ENCODE measurements at places on chromosomes 2 and 18.

GRCh38 chr2:168500516-168500915 lies 44.4 kb downstream of the CERS6 start:
- no peak for DNase-seq

DNA sequence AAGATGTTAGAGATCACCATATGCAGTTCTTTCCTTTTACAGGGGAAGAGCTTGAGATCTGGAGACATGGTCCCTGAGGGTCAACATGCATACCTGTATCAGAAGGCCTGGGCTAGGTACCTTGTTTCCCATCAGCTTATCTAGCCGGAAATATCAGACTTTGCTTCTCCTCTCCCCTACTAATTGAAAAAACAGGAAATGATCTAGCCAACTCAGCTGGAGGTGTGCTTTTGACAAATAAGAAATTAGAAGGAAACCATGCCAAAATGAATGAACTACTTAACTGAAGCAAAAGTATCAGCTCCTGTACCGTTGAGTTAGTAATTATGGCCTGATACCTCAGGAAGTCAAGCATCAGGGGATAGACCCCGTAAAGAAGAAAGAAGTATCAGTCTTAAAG lies 20.4 kb downstream of the PKP4 start:
- no peak for DNase-seq

DNA sequence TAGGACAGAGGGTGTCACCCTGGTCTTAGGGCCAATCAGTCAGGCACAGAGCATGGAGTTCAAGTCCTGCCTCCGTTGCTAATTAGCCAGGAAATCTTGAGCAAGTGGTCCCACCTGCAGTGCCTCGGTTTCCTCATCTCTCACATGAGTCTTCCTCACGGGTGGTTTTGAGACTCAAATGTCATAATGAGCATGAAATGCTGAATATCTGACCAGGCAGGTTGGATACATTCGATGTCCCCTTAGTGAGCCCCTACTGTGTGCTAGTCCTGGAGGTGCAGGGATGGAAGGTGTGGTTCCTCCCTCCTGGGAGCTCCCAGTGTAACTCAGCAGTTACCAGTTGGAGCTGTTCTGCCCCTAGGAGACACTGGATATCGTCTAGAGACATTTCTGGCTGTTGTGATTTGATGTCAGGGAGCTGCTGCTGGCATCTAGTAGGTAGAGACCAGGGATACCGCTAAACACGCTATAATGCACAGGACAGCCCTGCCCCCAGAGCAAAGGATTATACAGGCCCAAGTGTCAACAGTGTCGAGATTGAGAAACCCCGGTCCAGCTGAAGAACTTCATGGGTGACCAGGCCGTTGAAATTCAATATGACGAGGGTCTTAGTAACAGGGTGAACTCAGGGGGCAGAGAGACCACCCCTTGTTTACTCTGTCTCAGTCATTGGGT lies 118.5 kb upstream of the TWIST2 start:
- DNase-seq: no peak

DNA sequence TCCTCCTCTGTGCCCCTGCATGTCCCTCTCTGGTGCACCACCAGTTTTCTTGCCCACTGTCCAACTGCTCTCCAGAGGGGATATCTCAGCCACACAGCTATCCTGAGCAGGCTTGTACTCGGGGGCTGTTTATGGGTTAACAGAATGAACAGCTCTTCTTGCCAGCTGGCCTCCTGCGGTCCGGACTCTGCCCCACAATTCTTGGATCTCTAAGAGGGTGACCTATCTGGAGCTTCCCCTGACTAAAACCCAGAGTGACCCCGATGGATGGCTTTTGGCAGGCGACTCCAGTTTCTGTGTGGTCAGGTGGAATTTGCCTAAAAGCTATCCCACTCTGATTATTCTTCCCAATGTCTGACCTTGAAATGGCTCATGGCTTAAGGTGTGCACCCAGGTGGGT lies 9.1 kb downstream of the SOWAHC start:
- DNase-seq: no peak

GRCh38 chr2:101524806-101525430 lies 50.0 kb upstream of the RFX8 start:
- peak; percentile 90 for DNase-seq

- no peak for DNase-seq
These were observed 7.8 kb downstream of the FRZB start for GRCh38 chr2:182858671-182859070.

Measured in MV-4-11 (cell line).